ENCODE measurements at places on chromosomes 1 and 21. TPM values are rescaled to one million over a fixed set of nuclear protein-coding genes. Genes with fewer than 3 reads are reported as not detected.

TDRD5 gene
- 0.48 TPM for polyA plus RNA-seq

BNIPL gene
- 111 TPM for polyA plus RNA-seq

FCAMR gene
- 0.02 TPM for polyA plus RNA-seq

SRP9 gene
- polyA plus RNA-seq, result 158 TPM

KRTAP10-2 gene
- polyA plus RNA-seq, result not detected

Measured in esophagus (tissue), 2 donors.